Right lung (tissue), 10 donors: ENCODE measurements at places on chromosomes 2 and 18. TPM values are rescaled to one million over a fixed set of nuclear protein-coding genes. Genes with fewer than 3 reads are reported as not detected.

Gene ACMSD
- polyA plus RNA-seq = 1.2 TPM

- no peak for DNase-seq
Measured at GRCh38 chr2:191209340-191209739, 35.9 kb upstream of the MYO1B start.

DNA sequence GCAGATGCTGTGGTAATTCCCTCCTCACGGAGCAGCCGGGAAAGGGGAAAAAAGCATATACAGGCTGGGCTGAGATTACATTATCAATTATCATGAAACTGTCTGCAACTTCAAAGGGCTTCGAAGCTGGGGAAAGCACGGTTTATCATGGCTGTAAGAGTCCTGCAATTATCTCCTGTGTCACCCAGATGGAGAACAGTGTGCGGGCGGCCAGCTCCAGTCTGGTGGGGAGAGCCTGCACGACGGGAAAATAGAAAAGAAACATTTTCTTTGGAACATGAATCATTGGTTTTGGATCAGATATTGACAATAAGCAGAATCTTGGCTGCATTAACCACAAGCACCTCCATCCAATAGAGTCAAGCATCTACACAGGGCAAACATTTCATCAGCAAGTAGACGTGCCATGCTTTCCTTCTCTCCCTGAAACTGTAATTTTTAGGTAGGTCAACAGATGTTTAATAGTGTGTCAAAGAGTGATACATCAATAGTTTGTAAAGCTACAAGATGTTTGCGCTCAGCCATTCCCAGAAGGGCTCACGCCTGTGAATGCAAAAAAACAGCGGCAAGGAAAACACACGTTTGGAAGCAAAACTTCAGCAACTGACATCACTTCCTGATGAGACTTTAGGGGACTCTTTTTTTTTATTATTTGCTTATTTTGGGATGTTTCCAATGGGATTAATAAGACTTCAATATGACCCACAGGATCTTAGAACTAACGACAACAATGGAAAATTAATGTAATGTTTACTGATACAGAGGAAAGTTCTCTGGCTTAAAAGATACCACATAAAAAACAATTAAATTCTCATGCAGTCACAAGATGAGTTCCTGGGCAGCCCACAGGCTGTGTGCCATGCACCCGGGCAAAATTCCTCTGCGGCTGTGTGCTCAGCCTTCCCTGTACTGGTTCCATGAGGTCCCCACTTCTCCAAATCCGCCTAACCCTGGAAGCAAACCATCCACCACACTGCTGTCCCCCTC, 111.0 kb upstream of the SALL3 start:
- DNase-seq = no peak

GRCh38 chr2:23566241-23567142, 181.5 kb downstream of the KLHL29 start:
- DNase-seq = no peak

Gene NPAS2
- 26.7 TPM for polyA plus RNA-seq

Gene TXNDC2
- polyA plus RNA-seq = 0.14 TPM

- no peak for DNase-seq
Measured at GRCh38 chr2:10406016-10406415, 42.1 kb downstream of the ODC1 start.

Gene CRYBA2
- not detected for polyA plus RNA-seq

GRCh38 chr18:50143886-50144285, 51.1 kb downstream of the MYO5B start:
- DNase-seq = no peak

Gene GCG
- polyA plus RNA-seq = not detected

Gene LOXHD1
- polyA plus RNA-seq = 1.6 TPM

Gene SPEG
- polyA plus RNA-seq = 35.5 TPM

DNA sequence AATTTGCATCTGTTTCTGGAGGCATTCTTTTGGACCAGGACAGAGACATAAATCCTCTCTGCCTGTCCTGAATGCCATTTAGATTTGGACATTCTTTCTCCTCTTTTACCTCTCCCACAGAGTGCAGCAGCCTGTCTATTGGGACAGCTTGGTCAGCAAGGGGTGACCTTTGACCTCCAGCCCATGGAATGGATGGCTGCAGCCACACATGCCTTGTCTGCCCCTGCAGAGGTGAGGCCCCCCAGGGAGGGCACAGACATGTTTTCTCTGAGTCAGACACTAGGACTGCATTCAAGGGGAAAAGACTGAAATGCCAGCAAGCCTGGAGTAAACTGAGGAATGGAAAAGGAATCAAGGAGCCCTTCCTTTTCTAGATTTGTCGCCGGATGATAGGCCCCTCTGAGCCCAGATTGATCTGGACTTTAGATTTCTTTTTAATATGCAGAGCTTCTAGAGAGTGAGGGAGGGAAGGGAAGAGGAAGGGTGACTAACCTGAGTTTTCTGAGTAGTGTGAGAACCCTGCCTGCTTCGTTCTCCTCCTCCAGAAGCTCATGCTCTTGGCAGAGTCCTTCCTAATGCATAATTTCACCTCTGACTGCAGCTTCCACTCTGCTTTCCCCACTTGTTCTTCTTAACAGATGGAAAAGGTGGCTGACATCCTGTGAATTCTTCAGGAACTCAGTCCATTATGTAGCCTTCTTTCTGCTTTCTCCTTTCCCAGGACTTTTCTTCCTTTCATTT, 16.1 kb upstream of the TTLL4 start:
- no peak for DNase-seq

GRCh38 chr18:24795129-24795528, 334.7 kb downstream of the HRH4 start:
- DNase-seq = no peak

Gene SERPINB4
- not detected for polyA plus RNA-seq

GRCh38 chr2:175205523-175205922, 24.0 kb upstream of the ATP5MC3 start:
- DNase-seq = no peak

Gene CCBE1
- polyA plus RNA-seq = 75.0 TPM

DNA sequence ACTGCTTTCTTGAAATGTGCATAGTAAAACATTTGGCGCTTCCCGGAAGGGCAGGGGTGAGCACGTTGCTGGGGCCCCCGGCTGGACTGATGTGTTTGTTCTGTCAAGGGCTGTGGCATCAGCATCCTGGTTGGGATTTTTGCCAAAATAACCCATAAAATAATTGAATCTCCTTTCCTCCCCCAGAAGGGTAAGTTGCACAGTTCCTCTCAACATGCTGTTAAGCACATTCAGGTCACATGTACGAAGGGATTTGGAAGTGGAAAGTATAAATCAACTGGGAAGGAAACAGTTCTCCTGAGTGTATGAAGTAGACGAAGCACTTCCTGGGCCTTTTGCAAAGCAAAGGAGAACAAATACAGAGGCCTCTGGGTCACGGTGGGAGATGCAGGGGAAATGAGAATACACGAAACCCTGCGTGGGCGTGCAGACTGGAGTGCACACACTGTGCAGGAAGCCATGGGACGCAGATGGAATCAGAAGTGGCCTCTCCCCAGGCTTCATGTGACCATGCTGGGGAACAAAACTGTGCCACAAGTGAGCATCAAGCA, 183.9 kb downstream of the LPIN1 start:
- peak; percentile 19 for DNase-seq

DNA sequence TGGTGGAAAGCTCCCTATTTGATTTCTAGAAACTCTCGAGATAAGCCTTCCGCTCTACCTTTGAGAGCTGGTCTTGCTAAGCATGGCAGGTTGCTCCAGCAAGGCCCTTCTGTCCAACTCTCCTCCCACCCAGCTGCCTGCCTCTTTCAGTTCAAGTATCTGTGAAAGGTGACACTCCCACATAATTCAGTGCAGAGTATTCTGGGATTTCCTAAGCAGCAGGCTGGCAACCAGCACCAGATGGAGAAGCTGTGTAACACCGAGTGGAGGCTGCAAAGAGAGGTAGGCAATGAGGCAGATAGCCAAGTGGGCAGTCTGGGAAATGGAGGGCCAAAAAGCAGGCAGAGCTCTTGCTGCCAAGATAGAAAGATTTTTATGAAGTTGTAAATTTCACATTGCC, 88.4 kb upstream of the CAVIN2 start:
- no peak for DNase-seq

DNA sequence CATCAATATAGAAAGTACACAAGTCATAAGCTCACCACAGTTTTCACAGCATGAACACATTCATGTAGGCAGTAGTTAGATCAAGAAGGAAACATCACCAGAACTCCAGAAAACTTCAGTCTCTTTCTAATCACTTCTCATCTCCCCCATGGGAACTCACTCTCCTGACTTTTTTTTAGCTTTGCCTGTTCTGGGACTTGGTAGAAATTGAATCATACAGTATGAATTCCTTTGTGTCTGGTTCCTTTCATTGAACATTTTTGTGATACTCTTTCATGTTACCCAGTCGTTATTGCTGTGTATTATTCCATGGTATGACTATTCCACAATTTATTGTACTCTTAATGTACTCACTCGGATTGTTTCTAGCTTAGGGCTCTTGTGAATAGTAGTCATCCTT, 160.2 kb downstream of the TAF4B start:
- DNase-seq = no peak

DNA sequence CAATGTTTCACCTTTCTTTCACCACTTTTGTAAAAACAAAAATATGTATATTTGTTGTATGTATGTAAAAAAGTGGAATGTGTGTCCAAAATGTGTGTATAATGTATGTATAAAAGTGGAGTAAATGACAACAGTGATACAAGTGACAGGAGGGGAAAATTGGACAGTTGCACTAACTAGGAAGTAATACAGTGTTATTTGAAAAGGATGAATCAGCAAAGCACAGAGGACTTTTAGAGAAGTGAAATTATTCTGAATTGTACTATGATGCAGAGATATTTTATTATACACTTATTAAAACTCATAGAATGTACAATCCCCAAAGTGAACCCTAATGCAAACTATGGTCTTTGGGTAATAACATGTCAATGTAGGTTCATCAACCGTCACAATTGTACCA, 331.3 kb upstream of the CNTNAP5 start:
- DNase-seq = no peak

Gene C2orf66
- 0.28 TPM for polyA plus RNA-seq

GRCh38 chr18:47931718-47932103, 1.3 kb upstream of the SMAD2 start:
- DNase-seq = peak; percentile 19

- DNase-seq = no peak
Measured at GRCh38 chr2:42768706-42769256, 4.8 kb upstream of the OXER1 start.

Gene CYRIA
- polyA plus RNA-seq = 17.0 TPM

- DNase-seq = no peak
Measured at GRCh38 chr2:227456772-227457171, 15.2 kb upstream of the AGFG1 start.

DNA sequence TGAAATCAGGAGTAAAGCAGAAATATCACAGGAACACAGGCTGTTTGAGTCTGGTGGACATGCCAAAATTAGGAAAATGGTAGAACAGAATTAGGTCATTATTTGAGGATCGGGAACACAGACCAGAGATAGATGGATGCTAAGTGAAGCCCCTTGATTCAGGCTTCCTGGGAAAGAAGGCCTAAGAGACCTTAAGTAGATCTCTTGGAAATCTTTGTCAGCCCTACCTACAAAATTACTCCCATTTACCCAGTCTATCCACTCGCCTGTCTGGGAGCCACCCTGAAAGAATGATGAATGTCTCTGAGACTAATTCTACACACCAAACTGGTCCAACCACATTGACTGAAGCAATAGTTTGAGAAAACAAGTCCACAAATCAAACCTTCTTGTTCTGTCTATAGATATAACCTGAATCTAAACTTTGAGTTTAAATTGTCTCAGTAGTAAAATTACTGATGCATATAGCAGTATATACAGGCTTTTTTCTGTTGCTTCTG, 36.6 kb upstream of the TANK start:
- no peak for DNase-seq

Gene LRRFIP1
- 119 TPM for polyA plus RNA-seq

Gene CD226
- 3.7 TPM for polyA plus RNA-seq

Gene CPLX4
- polyA plus RNA-seq = not detected

- no peak for DNase-seq
Measured at GRCh38 chr18:44788334-44788733, 107.6 kb downstream of the SETBP1 start.

DNA sequence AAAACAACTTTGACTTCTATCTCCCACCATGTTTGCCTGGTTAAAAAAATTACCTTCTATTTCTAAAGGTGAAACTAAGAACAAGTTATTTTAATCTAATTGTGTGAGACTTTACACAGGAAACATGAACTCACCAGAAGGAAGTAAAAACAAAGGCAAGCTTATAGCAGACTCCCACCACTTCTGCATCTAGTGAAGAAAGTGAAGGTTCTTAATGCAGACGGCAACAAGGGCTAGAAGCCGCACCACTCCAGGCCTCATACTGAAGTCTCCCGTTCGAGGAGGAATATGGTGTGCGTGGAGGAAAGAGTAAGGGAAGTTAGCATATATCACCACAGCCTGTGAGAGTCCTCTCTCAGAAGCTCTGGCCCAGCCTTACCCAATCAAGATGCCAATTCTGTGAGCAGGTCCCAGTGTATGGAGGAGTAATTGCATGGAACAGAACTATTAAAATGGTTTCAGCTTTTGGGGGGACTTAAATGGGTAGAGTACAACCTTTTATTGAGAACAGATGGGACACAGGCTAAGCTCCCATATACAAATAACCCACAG, 958.7 kb downstream of the BCL11A start:
- no peak for DNase-seq

GRCh38 chr2:9030190-9030589, 26.7 kb upstream of the MBOAT2 start:
- DNase-seq = no peak

- no peak for DNase-seq
Measured at GRCh38 chr2:86274265-86274917, 63.0 kb downstream of the REEP1 start.

GRCh38 chr2:111057045-111057444, 63.7 kb upstream of the BCL2L11 start:
- no peak for DNase-seq

Gene HTR2B
- 0.61 TPM for polyA plus RNA-seq

DNA sequence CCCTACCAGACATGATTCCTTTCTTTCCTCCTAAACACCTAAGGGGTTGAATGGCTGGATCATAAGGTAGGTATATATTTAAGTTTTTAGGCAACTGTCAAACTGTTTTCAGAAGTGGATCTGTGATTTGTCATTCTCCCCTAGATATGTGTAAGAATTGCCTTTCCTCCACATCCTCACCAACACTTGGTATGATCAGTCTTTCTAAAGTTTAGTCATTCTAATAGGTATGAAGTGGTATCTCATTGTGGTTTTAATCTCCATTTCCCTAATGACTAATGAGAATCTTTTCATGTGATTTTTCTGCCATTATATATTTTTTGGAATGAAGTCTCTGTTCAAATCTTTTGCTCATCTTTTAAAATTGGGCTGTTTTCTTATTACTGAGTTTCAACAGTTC, 122.1 kb downstream of the TFCP2L1 start:
- no peak for DNase-seq

Gene EGR4
- polyA plus RNA-seq = not detected

GRCh38 chr18:2681993-2682603, 26.6 kb downstream of the SMCHD1 start:
- DNase-seq = no peak
